ENCODE measurements at places on chromosomes 1 and 21. TPM values are rescaled to one million over a fixed set of nuclear protein-coding genes. Genes with fewer than 3 reads are reported as not detected.
A peak's percentile ranks its signal among the peaks of the same experiment; 100 is the strongest.

CD5L gene
- total RNA-seq = not detected

- H3K27me3 ChIP-seq = no peaks in the 10 kb centered on the region
- H3K27ac ChIP-seq = no peak overlapping the region
- DNase-seq = no peak
- peaks cover 9% of the 10 kb centered on the region for H3K4me1 ChIP-seq
- H3K4me3 ChIP-seq = no peak overlapping the region
Measured at GRCh38 chr1:44146536-44147361, 5.3 kb upstream of the KLF18 start.

DNA sequence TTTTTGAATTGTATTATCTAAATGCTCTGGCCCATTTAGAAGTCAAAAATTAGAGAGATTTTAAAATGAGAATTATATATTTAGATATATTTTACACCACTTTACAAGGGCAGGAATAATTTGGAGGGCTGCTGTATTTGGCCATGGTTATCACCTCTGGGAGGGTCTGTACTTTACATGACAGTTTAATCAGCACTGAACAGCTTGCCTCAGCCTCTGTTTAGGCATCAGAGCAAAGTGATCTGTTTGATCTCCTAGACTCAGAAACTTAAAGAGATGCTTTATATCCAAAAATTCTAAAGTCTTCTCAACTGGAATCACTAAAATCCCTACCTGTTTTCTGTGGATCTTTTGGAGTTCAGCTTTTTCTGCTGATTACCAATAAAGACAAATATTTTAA is 5.4 kb upstream of the SPTA1 start:
- no peaks in the 10 kb centered on the region for H3K4me1 ChIP-seq
- H3K27me3 ChIP-seq = no peaks in the 10 kb centered on the region
- no peak overlapping the region for H3K27ac ChIP-seq
- no peaks in the 10 kb centered on the region for H3K36me3 ChIP-seq
- H3K4me3 ChIP-seq = no peak overlapping the region

DNA sequence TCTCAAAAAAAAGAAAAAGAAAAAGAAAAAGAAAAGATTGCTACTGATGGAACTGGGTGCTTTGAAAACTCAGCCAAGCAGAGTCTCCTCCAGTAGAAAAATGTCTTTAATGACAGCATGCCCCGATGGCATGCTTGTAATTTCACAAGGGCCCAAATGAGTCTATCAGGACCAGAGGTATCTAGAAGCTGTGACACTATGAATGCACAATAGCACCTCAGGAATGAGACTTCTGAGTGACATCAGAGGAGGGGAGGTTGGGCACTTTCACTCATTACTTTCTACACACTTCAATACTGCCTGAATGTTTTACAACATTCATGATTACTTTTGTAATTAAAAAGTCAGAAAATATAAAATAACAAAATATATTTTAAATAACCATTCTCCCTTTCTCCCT is 15.1 kb upstream of the CD58 start:
- no peak overlapping the region for H3K4me3 ChIP-seq
- H3K36me3 ChIP-seq = no peaks in the 10 kb centered on the region
- H3K27ac ChIP-seq = no peak overlapping the region
- no peaks in the 10 kb centered on the region for H3K27me3 ChIP-seq
- H3K4me1 ChIP-seq = no peaks in the 10 kb centered on the region

DNA sequence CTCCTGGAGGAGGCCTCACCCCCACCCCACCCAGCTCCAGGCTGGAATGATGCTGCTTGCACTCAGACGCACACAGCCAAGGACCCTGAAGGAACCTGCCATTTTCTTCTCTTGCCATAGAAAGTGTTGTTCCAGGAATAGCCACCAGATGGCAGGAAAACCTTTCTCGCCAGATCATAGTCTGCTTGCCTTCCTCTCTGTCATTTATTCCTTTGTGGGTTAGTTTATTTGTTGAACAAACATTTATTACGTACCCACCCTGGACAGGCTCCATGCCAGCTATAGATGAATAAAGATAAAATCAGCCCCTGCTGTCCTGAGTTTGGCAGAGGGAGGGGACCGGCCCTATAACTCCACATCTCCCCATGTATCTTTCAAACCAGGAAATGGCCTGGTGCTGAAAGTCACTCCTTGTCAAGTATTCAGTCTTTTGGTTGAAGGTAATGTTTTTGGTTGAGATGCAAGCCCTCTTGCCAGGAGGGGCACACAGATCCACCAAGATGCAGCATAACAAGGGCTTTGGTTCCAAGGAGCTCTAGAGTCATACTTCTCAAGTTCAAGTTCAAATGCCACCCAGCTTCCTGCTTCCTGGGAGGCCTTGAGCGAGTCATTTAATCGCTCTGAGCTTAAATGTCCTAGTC is 7.0 kb upstream of the KCNC4 start:
- DNase-seq = peak; percentile 79
- no peaks in the 10 kb centered on the region for H3K27me3 ChIP-seq
- H3K4me3 ChIP-seq = no peak overlapping the region

DNA sequence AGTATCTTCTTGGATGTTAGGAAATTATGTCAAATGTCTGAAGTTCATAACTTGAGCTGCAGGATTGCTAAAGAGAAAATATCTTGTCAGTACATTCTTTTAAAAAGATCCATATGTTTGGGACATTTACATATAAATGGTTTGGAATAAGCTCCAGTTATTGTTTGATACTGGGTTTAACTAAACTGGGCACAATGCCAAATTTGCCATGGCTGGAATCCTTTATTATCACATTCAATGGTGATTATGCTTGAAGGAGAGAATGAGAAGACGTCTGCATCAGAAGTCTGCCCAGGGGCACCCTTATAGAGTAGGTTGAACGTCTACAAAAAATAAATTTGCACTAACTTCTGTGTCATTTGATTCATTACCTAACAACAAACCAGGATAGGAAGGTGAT is 652.5 kb downstream of the AMY1C start:
- H3K27me3 ChIP-seq = no peaks in the 10 kb centered on the region
- peaks cover 10% of the 10 kb centered on the region for H3K4me1 ChIP-seq
- no peaks in the 10 kb centered on the region for H3K36me3 ChIP-seq
- no peak overlapping the region for H3K27ac ChIP-seq
- H3K4me3 ChIP-seq = no peak overlapping the region

- no peak overlapping the region for H3K27ac ChIP-seq
- peaks cover 4% of the 10 kb centered on the region for H3K4me1 ChIP-seq
- no peaks in the 10 kb centered on the region for H3K36me3 ChIP-seq
- DNase-seq = no peak
Measured at GRCh38 chr1:58738876-58739275, 39.0 kb upstream of the MYSM1 start.

- H3K36me3 ChIP-seq = no peaks in the 10 kb centered on the region
- DNase-seq = no peak
- no peak overlapping the region for H3K4me3 ChIP-seq
- H3K4me1 ChIP-seq = peaks cover 7% of the 10 kb centered on the region
- H3K27ac ChIP-seq = no peak overlapping the region
Measured at GRCh38 chr21:21018821-21019220, 20.6 kb downstream of the NCAM2 start.

DNA sequence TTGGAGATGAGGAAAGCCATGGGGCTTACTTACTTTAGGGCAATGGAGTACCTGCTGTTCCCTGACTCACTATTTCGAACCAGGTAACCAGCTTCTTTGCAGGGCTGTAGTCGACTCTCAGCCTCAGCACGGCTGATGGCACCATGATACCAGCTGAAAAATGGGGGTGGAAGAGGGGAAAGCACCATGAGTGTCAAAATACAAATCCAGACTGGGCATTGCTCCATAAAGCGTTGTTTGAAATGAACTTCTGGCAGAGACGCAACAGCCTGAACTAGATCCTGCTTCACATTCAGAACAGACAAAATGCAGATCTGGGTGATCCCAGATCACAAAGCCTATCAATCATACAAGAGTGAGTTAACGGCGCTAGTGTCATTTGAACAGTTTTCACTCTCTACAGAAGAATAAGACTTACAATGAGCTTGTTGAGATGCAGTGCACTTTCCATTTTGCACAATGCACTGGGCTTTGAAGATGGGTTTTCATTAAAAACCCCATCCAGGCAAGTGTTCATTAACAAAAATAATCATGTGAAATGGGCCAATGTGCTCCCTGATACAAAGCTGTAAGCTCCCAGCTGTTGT is 16.0 kb upstream of the TDRD10 start:
- no peak overlapping the region for H3K4me3 ChIP-seq
- no peaks in the 10 kb centered on the region for H3K27me3 ChIP-seq
- H3K27ac ChIP-seq = peak overlapping the region; percentile 62
- peaks cover 27% of the 10 kb centered on the region for H3K4me1 ChIP-seq
- H3K36me3 ChIP-seq = no peaks in the 10 kb centered on the region
- DNase-seq = no peak

PRRC2C gene
- 219 TPM for total RNA-seq

DNA sequence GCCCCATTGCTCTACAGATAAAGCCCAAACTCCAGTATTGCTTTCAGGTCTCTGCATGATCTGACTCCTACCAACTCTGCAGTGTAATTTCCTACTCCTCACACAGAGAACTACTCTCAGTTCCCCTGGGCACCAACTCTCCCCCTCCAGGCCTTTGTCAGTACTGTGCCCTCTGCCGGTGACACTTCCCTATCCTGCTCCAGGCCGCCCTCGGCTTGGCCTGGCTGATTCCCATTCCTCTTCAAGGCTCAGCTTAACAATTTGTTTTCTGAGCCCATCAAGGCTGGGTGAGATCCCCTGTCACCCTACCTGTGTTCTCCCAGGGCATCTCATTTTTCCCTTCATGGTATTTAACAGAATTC is 2.6 kb downstream of the SLAMF8 start:
- no peaks in the 10 kb centered on the region for H3K27me3 ChIP-seq
- no peak overlapping the region for H3K27ac ChIP-seq
- no peak for DNase-seq
- no peaks in the 10 kb centered on the region for H3K36me3 ChIP-seq
- peaks cover 19% of the 10 kb centered on the region for H3K4me1 ChIP-seq

DNA sequence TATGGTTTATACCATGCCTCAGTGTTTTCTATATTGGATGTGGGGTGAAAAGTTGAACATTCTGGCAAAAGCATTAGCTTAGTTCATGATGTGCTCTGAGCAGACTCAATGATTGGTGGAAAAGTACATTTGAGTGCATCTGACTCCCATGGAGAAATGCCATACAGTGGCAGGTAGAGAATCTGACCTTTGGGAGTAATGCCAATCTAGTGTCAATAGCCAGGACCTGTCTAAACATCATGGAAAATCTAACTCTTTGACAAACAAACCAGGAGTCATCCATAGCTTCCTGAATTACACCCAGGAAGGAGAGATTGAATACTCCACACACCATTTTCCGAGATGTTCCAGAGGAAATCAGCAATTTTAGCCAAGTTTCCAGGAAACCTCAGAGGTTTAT is 51.0 kb downstream of the XCL1 start:
- no peaks in the 10 kb centered on the region for H3K27me3 ChIP-seq
- no peak for DNase-seq
- no peak overlapping the region for H3K27ac ChIP-seq
- no peaks in the 10 kb centered on the region for H3K4me1 ChIP-seq

- no peak for DNase-seq
- H3K4me1 ChIP-seq = no peaks in the 10 kb centered on the region
- no peak overlapping the region for H3K4me3 ChIP-seq
- no peaks in the 10 kb centered on the region for H3K27me3 ChIP-seq
Measured at GRCh38 chr1:80349218-80349617, 1342.7 kb upstream of the ADGRL4 start.

GRIK1 gene
- 0.85 TPM for total RNA-seq

UBQLN4 gene
- 66.6 TPM for total RNA-seq

- no peak overlapping the region for H3K4me3 ChIP-seq
- H3K27me3 ChIP-seq = peaks cover 4% of the 10 kb centered on the region
- no peak for DNase-seq
Measured at GRCh38 chr21:20404915-20405314, 593.3 kb upstream of the NCAM2 start.

GRCh38 chr1:3188150-3188971 is 119.4 kb downstream of the PRDM16 start:
- no peaks in the 10 kb centered on the region for H3K36me3 ChIP-seq
- H3K27ac ChIP-seq = no peak overlapping the region
- H3K4me1 ChIP-seq = no peaks in the 10 kb centered on the region
- no peaks in the 10 kb centered on the region for H3K27me3 ChIP-seq
- no peak overlapping the region for H3K4me3 ChIP-seq
- DNase-seq = no peak

TMEM63A gene
- 31.2 TPM for total RNA-seq

TTC39A gene
- total RNA-seq = 3.1 TPM

DNA sequence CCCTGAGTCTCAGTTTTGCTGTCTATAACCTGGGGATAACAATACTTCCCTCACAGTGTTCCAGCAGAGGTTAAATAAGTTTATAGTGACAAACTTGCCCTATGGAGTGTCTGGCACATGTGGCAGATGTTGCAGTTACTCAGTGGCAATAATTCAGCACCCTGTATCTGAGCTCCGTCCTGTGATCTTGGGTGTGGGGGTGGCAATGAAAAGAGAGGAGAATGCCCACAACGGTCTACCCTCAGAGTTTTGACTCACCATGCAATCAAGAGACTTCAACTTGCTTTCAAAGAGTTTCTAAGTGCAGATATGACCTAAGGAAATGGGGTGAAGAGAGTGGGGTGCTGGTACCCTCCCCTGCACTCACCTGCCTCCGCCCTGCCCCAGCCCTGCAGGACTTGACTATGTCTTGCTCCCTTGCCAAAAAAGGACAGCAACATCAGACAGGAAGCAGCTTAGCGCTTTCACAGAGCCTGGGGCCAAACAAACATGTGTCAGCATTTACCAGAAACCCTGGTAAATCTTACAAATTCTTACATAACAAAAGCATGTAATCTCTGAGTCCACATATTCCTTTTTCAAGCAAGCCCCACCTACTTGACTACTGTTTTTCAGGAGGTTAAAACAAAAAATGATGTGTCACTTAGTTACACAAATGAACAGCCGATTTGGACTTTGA is 185.1 kb upstream of the CAMK1G start:
- no peak overlapping the region for H3K4me3 ChIP-seq
- DNase-seq = peak; percentile 30
- no peaks in the 10 kb centered on the region for H3K36me3 ChIP-seq
- H3K4me1 ChIP-seq = peaks cover 3% of the 10 kb centered on the region
- no peak overlapping the region for H3K27ac ChIP-seq

DNA sequence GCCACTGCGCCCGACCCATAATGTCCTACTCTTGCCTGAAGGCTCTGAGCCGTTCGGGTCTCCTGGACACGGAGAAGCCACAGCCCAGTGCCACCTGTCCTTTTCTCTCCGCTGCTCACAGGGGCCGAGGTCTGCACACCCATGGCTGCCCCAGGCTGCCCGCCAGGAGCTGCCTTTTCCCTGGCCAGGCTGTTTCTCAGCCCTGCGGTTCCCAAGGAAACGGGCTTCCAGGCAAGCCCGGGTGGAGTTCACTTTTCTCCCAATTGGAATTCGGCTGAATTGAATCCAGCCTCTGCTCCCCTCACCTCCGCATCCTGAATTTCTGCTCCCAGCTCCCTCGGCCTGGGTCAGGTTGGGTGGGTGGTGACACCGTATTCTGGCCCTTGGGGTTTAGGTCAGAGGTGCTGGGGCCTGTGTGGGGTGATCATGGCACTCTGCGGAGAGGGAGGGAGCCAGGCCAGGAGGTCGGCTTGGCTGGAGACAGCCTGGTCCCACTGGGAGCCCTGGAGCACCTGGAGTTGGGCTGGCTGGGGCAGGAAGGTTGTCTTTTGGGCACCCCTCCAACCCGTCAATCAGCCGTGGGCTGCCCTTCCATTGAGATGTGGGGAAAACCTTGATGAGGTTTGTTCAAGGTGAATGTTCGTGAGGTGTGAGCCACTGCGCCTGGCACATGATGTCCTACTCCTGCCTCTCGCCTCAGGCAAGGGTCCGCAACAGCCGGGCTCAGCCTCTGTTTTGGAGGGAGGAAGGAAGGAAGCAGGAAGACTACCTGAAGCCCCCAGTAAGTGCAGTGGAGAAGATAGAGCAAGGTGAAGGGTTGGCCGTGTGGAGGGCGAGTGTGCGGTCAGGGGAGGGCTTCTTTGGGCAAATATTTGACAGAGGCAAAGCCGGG is 25.1 kb downstream of the RRP1 start:
- no peak overlapping the region for H3K27ac ChIP-seq
- H3K36me3 ChIP-seq = no peaks in the 10 kb centered on the region
- DNase-seq = no peak
- H3K27me3 ChIP-seq = no peaks in the 10 kb centered on the region
- peaks cover 22% of the 10 kb centered on the region for H3K4me1 ChIP-seq

All from A673 (cell line).